Type B pancreatic cell (in vitro differentiated cells): ENCODE measurements at places on chromosomes 11 and 22. TPM values are rescaled to one million over a fixed set of nuclear protein-coding genes. Genes with fewer than 3 reads are reported as not detected.

- DNase-seq: no peak
These were observed 20.9 kb upstream of the NARS2 start for GRCh38 chr11:78595436-78596130.

- no peak for DNase-seq
These were observed 125.8 kb downstream of the RASSF10 start for GRCh38 chr11:13134886-13135285.

- no peak for DNase-seq
These were observed 33.2 kb downstream of the CSF2RB start for GRCh38 chr22:36946421-36947158.

GRCh38 chr11:115848611-115849010 lies 344.4 kb upstream of the CADM1 start:
- DNase-seq: no peak

DNA sequence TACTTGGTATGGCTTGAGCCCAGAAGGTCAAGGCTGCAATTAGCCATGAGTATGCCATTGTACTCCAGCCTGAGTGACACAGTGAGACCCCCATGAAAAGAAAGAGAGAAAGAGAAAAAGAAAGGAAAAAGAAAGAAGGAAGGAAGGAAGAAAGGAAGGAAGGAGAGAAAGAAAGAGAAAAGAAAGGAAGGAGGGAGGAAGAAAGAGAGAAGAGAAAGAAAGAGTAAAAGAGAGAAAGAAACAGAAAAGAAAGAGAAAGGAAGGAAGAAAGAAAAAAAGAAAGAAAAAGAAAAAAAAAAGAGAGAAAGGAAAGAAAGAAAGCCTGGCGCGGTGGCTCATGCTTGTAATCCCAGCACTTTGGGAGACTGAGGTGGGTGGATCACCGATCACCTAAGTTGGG lies 77.5 kb downstream of the CSTPP1 start:
- DNase-seq: no peak

DNA sequence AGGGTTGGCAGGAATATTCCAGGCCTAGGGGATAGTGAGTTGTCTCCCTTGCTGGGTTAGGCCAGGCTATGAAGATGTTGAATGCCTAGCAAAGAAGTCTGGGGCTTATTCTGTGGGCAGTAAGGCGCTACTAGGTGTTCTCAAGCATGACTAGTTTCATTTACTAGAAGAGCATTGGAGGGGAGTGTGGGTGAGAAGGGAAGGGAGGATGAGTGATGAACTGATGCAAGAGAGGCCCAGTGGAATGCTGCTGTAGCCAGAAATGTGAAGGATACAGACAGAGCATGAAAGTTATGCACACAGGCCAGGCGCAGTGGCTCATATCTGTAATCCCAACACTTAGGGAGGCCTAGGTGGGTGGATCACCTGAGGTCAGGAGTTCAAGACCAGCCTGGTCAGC lies 33.5 kb downstream of the POU2F3 start:
- DNase-seq: no peak

DNA sequence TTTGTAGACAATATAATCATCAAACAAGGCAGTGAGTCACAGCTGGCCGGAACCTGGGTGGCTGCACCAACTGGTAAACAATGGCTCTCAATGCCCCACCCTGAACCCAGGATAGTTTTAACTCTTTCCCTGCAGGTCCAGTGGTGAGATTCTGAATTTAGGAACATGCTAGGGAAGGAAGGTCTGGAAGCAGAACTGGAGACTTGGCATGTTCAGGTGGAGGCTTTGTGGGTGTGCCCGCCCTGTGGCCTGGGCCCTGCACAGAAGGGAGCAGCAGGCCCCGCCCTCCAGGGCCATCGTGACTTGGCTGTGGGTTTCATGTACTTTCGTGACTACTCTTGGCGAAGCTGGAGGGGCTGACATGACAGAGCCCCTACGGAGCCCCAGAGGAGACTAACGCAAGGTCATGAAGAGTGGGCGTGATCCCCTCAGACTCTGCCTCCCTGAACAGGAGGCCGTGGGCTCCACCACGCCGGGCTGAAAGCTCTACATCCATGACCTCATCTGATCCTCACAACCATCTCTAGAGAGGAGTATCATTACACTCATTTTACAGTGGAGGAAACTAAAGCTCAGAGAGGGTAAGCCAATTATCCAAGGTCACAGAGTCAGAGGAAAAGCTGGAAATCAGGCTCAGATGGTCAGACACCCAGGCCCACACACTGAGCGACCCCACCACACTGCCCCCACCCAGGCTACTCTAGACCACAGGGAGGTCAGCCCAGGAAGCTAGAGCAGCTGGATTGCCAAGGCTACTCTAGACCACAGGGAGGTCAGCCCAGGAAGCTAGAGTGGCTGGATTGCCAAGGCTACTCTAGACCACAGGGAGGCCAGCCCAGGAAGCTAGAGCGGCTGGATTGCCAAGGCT lies 27.3 kb downstream of the MAFF start:
- DNase-seq: no peak

- no peak for DNase-seq
These were observed 2.8 kb downstream of the ALKBH8 start for GRCh38 chr11:107562647-107563208.

- no peak for DNase-seq
These were observed 80.9 kb upstream of the USP47 start for GRCh38 chr11:11760838-11761237.

- peak; percentile 56 for DNase-seq
These were observed 56.8 kb upstream of the THY1 start for GRCh38 chr11:119479685-119480275.

- DNase-seq: no peak
These were observed 333.9 kb upstream of the KIRREL3 start for GRCh38 chr11:127334466-127334865.

DNA sequence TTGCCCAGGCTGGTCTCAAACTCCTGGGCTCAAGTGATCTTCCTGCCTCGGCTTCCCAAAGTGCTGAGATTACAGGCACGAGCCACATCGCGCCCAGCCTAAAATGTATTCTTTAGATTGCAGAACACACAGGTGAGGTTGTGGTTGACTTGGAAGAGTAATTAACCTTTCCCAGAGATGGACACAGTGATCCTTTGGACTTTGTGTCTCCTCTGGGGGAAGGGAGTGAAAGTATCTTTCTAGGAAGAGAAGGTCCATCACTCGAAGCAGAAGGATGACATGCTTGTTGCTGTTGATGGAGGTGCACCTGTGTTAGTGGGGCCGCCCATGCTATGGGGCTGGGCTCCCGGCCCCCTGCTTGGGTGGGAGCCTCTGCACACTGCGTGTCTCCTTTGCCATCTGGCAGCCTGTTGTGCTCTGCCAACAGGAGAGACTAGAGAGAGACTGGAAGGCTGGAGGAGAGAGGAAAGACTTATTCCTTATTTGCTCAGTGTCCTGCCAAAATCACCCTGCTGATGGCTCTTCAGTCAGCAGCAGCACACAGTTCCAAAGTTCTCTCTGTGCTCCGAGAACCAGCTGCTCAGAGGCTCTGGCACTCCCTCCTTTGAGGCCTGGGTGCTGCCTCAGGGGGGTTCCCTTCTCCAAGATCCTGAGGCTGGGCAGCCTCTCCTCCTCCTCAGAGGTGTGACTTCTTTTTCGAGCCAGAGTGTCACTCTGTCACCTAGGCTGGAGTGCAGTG lies 33.1 kb upstream of the CYB5R3 start:
- no peak for DNase-seq

DNA sequence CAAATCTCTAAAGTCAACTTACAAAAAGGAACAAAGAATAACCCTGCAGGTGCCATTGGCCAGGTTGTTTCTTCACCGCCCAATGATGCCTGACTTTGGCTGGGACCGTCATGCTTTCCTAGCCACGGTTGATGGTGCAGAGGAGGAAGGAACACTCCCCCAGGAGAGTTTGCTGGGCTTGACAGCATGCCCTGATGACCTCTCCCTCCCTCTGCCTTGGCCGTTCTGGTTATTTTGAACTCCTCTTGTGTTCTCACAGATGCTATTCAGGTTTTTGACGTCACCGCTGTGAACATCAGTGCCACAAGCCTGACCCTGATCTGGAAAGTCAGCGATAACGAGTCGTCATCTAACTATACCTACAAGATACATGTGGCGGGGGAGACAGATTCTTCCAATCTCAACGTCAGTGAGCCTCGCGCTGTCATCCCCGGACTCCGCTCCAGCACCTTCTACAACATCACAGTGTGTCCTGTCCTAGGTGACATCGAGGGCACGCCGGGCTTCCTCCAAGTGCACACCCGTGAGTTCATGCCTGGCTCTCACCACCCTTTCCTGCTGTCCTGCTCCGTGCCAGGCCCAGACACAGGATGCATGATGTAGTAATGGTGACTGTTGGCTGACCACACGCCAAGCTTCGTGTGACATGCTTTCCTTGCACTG lies 89.0 kb upstream of the OR4B1 start:
- no peak for DNase-seq

DNA sequence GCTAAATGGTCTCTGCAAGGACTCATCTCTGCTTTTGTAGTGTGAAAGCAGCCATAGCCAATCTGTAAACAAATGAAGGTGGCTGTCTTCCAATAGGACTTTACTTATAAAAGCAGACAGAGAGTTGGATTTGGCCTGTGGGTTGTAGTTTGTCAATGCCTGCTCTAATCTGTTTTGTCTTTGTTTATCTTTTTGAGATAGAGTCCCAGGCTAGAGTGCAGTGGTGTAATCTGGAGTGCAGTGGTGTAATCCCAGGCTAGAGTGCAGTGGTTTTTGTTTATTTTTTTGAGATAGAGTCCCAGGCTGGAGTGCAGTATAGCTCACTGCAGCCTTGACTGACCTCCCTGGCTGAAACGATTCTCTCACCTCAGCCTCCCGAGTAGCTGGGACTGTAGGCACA lies 8.6 kb downstream of the PPP6R3 start:
- DNase-seq: no peak

GRCh38 chr11:11081288-11081687 lies 223.4 kb upstream of the ZBED5 start:
- no peak for DNase-seq

GRCh38 chr11:10287766-10288715 lies 6.0 kb downstream of the SBF2 start:
- no peak for DNase-seq

GRCh38 chr22:37062702-37063381 lies 11.3 kb downstream of the KCTD17 start:
- no peak for DNase-seq

GRCh38 chr11:64810891-64811272 lies 531 bp upstream of the MEN1 start:
- no peak for DNase-seq

- no peak for DNase-seq
These were observed 30.9 kb downstream of the TRPC6 start for GRCh38 chr11:101552888-101553287.

GRCh38 chr22:47327241-47327640 lies 564.8 kb downstream of the TBC1D22A start:
- no peak for DNase-seq

- DNase-seq: no peak
These were observed 315.8 kb downstream of the CTTN start for GRCh38 chr11:70713988-70714665.

DNA sequence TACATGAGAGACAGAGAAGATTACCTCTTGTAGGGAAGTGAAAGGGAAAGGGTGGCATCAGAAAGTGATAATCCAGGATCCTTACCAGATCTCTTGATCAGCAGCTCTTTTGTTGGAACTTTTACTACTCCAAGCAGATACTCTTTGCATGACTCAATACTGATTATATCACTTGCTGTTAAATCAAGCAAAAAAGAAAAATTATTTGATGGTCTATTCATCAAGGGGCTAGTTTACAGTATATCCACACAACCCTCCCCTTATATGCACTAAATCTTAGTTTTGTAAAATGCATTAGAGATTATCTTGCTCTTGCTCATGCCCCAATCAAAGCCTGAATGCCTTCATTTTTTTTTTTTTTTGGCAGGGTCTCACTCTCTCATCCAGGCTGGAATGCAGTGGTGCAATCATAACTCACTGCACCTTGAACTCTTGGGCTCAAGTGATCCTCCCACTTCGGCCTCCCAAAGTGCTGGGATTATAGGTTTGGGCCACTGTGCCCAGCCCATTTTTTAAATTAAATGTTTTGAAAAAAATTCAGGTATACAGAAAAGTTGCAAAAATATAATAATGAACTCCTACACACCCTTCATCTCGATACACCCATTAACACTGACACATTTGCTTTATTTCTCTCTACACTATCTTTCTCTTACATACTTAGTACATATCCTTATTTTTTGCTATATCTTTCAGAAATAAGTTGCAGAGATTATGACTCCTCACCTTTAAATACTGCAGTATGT lies 76.1 kb upstream of the UCP3 start:
- DNase-seq: no peak

DNA sequence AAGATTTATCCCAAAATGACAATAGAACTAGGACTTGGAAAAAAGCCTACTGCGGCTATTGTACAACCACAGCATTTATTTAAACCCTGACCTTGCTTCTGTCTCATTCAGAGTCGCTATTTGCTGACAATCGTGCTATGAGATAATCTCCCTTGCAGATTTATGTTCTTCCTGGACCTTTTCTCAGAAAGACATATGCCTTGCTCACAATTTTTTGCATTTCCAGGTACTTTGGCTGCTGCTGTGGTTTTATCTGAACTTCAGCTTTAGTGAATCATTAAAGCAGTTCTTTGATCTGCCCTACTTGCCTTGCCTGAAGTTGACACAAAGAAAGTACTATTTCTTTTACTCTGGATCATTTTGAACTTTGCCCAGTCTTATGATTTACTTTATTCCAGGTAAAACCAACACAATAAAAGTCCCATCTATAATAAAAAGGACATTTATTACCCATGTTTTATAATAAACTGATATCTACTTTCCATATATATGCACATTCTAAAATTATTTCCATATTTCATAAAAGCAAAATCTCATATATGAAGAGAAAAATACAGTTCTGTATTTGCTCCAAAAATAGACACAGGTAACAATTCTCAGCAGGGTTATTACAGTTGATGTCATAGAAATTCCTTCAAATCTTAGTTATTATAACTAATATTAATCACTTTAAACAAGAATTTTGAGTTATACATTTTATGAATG lies 63.4 kb upstream of the CARD18 start:
- DNase-seq: no peak

Gene CCDC87
- 0.94 and 1.1 TPM in 2 replicates for total RNA-seq

Gene C11orf86
- total RNA-seq: 0.77 and 2.6 TPM in 2 replicates

Gene TEF
- total RNA-seq: 10.5 TPM in 2 replicates

Gene MAJIN
- total RNA-seq: not detected in 2 replicates

Gene GLYATL2
- 0.58 TPM in 1 of 2 replicates, not detected in the other for total RNA-seq

Gene BAIAP2L2
- 4.5 and 12.1 TPM in 2 replicates for total RNA-seq

Gene SMTNL1
- not detected in 2 replicates for total RNA-seq

Gene PGR
- 0.29 and 0.64 TPM in 2 replicates for total RNA-seq

Gene LARGE2
- total RNA-seq: 12.4 and 29.9 TPM in 2 replicates

Gene PSMC3
- 104 and 141 TPM in 2 replicates for total RNA-seq

Gene OR52A1
- total RNA-seq: not detected in 2 replicates

Gene CDC42BPG
- 20.1 and 47.7 TPM in 2 replicates for total RNA-seq

Gene ANO1
- 14.9 and 29.2 TPM in 2 replicates for total RNA-seq

Gene SMIM35
- 0.17 TPM in 1 of 2 replicates, not detected in the other for total RNA-seq

Gene OR4C13
- total RNA-seq: not detected in 2 replicates

Gene GRIA4
- 26.7 and 58.5 TPM in 2 replicates for total RNA-seq

Gene OR9G4
- not detected in 2 replicates for total RNA-seq
